ENCODE measurements at places on chromosomes 1 and 21. TPM values are rescaled to one million over a fixed set of nuclear protein-coding genes. Genes with fewer than 3 reads are reported as not detected.

GPR89B gene
- 13.7 TPM for total RNA-seq

DNA sequence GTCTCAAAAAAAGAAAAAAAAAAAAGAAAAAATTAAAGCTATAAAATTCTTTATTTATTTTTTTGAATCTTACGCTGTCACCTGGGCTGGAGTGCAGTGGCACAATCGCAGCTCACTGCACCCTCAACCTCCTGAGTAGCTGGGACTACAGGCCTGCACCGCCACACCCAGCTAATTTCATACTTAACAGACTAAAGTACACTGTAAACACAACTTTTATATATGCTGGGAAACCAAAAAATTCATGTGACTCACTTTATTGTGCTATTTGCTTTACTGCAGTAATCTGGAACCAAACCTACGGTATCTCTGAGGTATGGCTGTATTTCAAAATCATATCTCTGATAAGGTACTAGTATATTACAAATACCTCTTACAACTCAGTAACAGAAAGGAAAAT lies 40.3 kb downstream of the HSF2BP start:
- no peak for DNase-seq

DNA sequence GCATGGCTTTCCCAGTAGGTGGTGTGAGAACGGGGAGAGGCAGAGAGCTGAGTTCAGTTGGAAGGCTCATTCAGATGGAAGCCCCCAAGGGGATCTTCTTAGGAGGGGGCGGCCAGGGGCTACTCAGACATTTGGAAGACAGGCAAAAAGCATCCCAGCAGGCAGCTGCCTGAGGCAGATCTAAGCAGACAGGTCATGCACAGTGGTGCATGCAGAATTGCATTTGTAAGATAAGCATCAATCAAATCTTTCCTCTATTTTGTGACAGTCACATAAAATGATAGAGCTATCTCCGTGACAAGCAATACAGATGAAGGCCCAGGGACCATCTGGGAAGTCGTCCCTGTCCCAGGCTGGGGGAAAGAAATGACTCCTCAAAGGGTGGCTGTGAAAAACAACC lies 3.8 kb downstream of the RAB3B start:
- DNase-seq = no peak

DNA sequence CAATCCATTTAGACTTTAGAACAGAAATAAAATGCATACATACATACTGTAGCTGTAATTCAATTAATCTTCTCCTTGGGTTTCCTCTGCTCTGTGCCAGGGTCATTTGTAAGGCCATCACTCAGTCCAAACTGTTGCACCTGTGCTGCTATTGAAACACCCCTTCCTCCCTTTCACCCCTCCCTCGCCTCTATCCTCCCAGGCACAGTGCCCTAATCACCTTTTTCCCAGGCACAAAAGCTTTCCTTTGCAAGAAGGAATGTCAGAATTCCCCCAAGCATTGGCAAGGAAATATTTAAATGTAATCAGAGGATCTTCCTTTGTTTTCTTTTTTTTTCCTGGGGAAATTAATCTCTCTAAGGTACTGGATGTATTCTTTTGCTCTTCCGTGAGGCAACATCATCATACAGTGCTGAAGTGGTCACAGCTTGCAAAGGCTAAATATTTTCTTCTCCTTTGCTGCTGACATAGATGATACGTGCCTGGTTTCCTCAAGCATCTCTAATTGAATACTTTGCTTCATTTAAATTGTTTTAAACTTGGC lies 339.3 kb upstream of the NR5A2 start:
- DNase-seq = no peak

GRCh38 chr1:162927421-162927820 lies 66.4 kb upstream of the CCDC190 start:
- DNase-seq = no peak

LORICRIN gene
- not detected for total RNA-seq

DNA sequence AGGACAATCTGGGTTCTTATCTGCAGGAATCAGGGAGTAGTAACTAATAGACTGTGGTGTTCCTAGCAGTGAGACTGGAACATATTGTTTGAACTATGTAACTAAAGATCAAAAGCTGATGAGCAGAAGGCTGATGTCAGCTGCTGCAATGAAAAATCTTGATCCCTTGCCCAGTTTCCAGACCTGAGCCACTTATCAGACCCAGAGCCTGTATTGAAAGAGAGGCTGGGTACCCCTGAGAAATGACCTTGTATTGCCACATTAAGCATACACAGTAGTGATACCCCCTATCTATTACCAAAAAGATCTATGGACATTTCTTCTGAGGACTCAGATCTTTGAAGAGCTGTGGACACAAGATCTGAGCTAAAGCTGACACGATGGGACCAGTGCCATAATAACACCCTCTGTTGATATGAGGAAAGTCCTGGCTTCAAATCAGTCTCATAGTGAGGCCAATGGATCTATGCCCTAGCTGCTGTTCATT lies 178.0 kb upstream of the GALNT2 start:
- no peak for DNase-seq

GRCh38 chr1:218351391-218352074 lies 6.4 kb downstream of the TGFB2 start:
- peak; percentile 75 for DNase-seq

CXADR gene
- total RNA-seq = 0.81 TPM

- no peak for DNase-seq
Measured at GRCh38 chr1:11595285-11595684, 58.9 kb downstream of the FBXO2 start.

C4BPB gene
- total RNA-seq = under 0.01 TPM

DNA sequence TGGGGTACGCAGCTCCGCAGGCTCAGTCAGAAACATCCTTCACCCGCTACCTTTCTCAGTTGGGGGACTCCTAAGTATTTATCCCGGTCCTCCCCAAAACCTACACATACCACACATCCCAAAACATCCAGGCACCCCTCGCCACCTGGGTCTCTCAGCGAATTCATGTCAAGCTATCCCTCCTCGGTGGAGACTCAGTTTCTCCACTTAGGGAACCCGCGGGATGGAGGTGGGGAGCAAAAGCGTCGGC lies 1.3 kb upstream of the ZBTB7B start:
- no peak for DNase-seq

TRMT13 gene
- total RNA-seq = 3.8 TPM
